ENCODE measurements at places on chromosomes 2 and 18. TPM values are rescaled to one million over a fixed set of nuclear protein-coding genes. Genes with fewer than 3 reads are reported as not detected.
A peak's percentile ranks its signal among the peaks of the same experiment; 100 is the strongest.

- no peak for DNase-seq
- no peak overlapping the region for H3K27ac ChIP-seq
- no peaks in the 10 kb centered on the region for H3K27me3 ChIP-seq
- H3K4me3 ChIP-seq = no peak overlapping the region
These were observed 198.9 kb downstream of the LRATD1 start for GRCh38 chr2:14831458-14831857.

PMAIP1 gene
- total RNA-seq = 24.2 TPM

DNA sequence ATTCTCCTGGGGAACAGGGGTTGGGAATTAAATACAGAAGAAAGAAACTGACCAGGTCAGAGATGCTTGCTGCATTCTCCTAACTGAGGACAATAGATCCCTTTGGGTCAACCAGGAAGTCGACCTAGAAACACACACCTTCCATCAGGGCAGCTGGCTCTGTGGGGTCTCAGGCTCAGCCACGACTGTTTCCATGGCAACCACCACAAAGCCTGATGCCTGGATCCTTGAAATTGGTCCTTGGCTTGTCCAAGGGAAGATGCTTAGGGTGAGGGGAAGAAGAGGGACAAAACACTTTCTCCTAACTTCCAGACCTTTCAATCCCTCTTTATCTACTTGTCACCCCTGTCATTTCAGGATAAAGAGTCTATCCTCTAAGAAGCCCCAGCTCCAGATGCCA, 194.4 kb downstream of the ALK start:
- no peaks in the 10 kb centered on the region for H3K36me3 ChIP-seq
- H3K27ac ChIP-seq = no peak overlapping the region
- H3K4me3 ChIP-seq = no peak overlapping the region
- no peaks in the 10 kb centered on the region for H3K4me1 ChIP-seq

LIPG gene
- total RNA-seq = 2.2 TPM

- H3K27ac ChIP-seq = peak overlapping the region; percentile 91
- H3K27me3 ChIP-seq = no peaks in the 10 kb centered on the region
- peaks cover 33% of the 10 kb centered on the region for H3K4me1 ChIP-seq
- peak; percentile 84 for DNase-seq
- no peak overlapping the region for H3K4me3 ChIP-seq
- no peaks in the 10 kb centered on the region for H3K36me3 ChIP-seq
These were observed 315.2 kb upstream of the ZEB2 start for GRCh38 chr2:144834998-144835633.

LRRC30 gene
- total RNA-seq = not detected

NABP1 gene
- total RNA-seq = 73.8 TPM

GRCh38 chr18:80108121-80108536, 933 bp upstream of the ADNP2 start:
- H3K27ac ChIP-seq = no peak overlapping the region
- H3K36me3 ChIP-seq = peaks cover 15% of the 10 kb centered on the region
- H3K27me3 ChIP-seq = no peaks in the 10 kb centered on the region
- H3K4me3 ChIP-seq = no peak overlapping the region
- no peak for DNase-seq

DNA sequence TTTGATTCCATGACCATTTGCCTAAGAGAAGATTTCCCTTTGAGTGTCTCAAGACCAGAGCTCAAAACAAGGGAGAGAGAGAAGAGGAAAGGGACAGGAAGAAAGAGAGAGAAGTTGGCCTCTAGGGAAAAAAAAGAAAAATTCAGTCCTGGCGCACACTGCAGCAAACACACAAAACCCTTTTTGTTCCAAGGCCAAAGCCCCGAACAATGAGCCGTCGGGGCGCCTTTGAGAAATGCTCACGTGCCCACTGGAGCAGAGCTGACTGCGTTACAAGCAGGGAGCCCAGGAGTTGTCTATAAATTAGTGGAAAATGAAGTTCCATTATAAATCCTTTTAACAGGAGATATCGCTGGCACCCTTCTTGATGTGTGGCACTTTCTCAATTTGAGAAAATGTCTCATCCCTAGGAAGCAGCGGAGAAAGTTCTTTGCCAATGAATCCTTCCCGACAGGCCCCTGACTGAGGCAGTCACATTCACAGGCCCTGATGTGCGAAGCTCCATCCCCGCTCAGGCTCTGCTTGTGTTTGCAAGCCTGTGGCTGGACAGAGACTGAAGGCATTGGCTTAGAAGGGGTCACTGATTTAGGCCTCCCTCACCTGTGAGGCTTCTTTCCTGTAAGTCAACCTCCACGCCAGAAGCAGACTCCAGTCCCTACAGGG, 32.1 kb upstream of the NCKAP5 start:
- H3K4me1 ChIP-seq = no peaks in the 10 kb centered on the region
- H3K36me3 ChIP-seq = no peaks in the 10 kb centered on the region
- no peaks in the 10 kb centered on the region for H3K27me3 ChIP-seq
- no peak for DNase-seq
- H3K4me3 ChIP-seq = no peak overlapping the region

SETBP1 gene
- total RNA-seq = 12.6 TPM

- no peak for DNase-seq
- H3K4me1 ChIP-seq = peaks cover 8% of the 10 kb centered on the region
- peaks cover 31% of the 10 kb centered on the region for H3K36me3 ChIP-seq
- H3K27me3 ChIP-seq = no peaks in the 10 kb centered on the region
- no peak overlapping the region for H3K27ac ChIP-seq
These were observed 5.7 kb downstream of the SMC6 start for GRCh38 chr2:17747684-17748452.

C2orf81 gene
- 0.34 TPM for total RNA-seq

DNA sequence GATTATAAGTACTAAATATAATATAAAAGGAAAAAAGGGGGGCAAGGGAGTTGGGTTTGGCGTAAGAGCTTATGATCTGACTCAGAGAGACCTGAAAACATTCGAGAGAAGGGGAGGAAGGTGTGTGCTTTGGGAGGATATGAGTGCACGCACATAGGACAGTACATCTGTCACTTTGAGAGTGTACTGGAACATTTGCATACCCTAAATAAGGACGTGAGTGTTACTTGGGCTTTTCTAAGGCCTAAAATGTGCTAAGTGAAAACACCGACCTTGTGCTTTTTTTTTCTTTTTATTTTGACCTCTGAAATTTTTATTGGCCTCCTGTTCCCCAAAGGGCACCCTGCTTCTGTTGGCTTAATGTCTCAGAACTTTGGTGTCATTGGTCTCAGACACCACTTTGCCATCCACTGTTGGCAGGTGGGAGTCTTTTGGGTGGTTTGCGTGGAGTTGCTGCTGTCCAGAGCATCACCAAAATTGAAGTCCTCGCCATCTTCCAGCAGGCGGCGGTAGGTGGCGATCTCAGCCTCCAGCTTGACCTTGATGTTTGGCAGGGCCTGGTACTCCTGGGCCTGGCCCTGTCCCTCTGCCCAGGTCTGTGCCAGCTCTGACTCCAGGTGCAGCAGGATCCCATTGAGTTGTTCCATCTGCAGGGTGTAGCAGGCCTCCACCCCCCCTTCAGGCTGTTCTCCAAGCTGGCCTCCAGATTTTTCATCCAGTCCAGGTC, 57.7 kb downstream of the CD28 start:
- H3K4me3 ChIP-seq = no peak overlapping the region
- DNase-seq = no peak
- no peak overlapping the region for H3K27ac ChIP-seq
- H3K27me3 ChIP-seq = no peaks in the 10 kb centered on the region

DNA sequence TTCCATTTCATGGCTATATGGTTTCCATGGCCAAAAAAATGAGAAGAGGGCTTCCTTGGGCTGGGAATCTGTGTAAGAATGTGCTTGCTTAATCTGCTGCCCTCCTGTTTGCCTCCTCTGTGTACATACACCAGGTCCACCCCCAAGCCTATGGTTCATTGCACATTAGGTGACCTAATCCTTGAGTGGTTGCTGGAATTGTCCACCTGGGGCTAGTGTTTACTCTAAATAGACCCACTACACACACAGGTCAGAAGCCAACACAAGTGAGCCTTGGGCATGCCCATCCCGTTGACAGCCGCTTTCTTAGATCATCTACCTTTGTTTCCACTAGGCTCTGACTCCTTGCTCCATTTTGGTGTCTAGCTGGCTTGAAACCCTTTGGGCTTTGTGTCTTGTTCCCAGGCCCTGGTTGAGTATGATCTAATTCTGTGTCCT, 59.2 kb upstream of the ATL2 start:
- DNase-seq = no peak
- no peak overlapping the region for H3K4me3 ChIP-seq
- no peaks in the 10 kb centered on the region for H3K27me3 ChIP-seq
- H3K4me1 ChIP-seq = no peaks in the 10 kb centered on the region
- H3K36me3 ChIP-seq = no peaks in the 10 kb centered on the region

TACR1 gene
- not detected for total RNA-seq

CCDC74A gene
- 4.3 TPM for total RNA-seq
